C1 segment of cervical spinal cord (tissue), 14 donors: ENCODE measurements at places on chromosomes 11 and 22.
A peak's percentile ranks its signal among the peaks of the same experiment; 100 is the strongest.

DNA sequence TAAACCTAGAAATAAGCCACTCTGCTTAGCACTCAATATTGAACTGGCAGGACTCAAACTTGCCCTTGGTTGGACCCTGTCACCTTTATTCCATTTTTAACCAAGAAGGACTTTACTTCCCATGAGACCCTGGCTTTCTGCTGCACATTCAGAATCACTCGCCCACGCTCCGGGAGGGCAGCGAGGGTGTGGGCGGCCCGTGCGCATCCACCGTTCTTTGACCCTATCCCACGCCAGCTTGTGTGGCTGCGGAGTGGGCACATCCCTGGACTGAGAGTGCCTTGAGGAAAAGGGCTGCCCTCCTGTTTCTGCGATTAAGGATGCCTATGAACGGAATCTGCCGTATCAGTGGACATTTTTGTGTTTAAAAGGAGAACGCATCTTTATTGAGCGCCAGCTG is 39.6 kb downstream of the TRIM44 start:
- no peak for DNase-seq

DNA sequence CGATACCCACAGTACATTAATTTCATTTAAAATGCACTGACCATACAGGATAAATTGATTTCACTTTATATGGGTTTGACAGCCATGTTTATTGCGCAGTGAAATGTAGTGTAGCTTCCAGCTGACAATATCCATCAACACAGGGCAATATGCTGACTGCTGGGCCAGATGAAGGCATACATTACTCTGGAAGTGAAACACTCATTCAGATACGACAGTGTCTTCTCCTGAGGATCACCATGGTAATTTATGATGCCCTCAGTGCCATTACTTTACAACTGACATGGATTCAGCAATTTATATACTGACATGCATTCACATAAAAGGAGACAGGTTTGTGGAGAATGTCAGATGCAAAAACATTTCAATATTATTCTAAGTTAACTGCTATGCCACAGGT is 365.1 kb downstream of the SOX6 start:
- DNase-seq, result no peak

GRCh38 chr11:110763249-110764011 is 51.2 kb upstream of the ARHGAP20 start:
- DNase-seq, result no peak

DNA sequence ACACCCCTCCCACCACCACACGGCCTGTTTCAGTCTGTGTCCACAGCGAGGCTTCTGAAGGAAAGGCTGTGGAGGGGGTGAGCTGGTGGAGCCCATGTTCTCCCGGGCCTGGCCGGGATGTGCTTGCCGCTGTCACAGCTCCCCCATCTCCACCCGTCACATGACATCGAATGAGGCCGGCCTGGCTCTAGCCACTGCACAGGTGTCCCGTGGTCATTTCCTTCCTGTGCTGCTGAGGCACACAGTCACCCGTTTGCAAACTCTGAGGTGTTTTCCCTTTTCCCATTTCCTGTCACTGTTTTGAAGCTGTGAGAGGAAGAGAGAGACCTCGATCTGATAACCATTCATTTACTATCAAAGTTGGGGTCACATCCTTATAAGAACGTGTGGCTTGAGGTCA is 55.7 kb upstream of the CLDN5 start:
- DNase-seq, result no peak

DNA sequence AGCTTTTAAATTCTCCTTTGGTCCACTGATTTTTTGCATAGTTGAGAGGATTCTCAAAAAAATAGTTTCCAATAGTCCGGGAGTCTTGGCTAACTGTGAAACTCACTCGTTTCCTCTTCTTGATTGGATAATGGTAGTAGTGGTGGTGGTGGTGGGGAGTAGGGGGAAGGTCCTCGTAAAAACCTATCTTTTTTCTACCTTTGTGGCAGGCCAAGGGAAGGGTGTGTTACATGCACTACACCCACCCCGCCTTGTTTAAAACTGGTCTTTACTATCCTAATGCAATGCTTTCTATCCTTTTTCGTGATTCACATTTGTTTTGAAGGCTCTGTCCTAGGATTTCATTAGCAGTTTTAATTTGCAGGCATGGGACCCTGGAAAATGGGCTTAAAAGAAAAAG is 4.8 kb downstream of the TEAD1 start:
- DNase-seq, result no peak

DNA sequence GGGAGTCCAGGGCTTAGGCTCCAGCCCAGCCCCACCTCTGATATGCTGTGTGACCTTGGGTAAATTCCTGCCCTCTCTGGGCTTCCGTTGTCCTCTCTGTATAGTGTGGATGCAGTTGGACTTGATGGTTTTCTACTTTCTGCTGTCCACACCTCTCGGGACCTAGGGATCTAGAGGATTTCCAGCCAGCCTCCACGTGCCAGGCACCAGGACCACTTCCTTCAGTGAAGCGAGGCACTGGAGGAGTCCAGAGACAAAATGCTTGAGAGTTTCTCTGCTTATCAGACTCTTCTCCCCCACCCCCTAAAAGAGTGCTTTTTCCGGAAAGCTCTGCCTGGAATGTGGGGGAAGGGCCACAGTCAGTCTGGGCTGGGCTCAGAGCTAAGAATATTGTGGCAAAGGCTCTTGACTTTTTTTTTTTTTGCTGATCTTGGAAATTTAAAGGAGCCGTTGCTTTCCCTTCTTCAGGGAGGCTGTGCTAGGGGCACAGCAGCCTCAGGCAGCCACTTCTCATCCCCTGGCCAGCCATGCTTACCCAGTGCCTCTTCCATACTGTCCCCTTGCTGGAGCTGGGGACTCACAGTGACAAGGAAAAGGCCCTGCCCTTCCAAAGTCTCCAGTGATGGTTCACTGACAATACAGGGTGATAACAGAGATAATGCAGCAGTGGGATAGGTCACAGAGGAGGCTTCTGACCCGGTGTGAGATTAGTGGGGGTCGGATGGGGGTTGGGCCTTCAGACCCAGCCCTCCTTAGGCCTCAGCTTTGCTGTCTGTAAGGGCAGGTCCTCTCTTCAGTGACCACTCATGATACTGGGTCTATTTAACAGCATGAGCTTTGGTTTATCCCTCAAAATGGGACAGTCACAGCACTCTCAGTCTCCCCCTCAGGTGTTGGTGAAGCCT is 2.9 kb upstream of the SERPINH1 start:
- no peak for DNase-seq

DNA sequence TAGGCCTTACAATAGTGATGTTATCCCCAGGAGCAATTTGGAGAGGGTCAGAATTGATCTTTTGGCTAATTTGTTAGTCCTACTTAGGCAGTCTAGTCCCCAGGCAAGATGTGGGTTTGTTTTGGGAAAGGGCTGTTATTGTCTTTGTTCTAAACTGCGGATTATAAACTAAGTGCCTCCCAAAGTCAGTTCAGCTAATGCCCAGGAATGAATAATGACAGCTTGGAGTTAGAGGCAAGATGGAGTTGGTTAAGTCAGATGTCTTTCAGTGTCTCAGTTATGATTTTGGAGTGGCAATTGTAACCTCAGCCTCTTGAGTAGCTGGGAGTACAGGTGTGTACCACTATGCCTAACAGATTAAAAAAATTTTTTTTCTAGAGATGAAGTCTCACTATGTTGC is 7.3 kb upstream of the CLNS1A start:
- DNase-seq, result no peak

GRCh38 chr11:62195945-62196344 is 5.9 kb downstream of the SCGB1D1 start:
- DNase-seq, result no peak

DNA sequence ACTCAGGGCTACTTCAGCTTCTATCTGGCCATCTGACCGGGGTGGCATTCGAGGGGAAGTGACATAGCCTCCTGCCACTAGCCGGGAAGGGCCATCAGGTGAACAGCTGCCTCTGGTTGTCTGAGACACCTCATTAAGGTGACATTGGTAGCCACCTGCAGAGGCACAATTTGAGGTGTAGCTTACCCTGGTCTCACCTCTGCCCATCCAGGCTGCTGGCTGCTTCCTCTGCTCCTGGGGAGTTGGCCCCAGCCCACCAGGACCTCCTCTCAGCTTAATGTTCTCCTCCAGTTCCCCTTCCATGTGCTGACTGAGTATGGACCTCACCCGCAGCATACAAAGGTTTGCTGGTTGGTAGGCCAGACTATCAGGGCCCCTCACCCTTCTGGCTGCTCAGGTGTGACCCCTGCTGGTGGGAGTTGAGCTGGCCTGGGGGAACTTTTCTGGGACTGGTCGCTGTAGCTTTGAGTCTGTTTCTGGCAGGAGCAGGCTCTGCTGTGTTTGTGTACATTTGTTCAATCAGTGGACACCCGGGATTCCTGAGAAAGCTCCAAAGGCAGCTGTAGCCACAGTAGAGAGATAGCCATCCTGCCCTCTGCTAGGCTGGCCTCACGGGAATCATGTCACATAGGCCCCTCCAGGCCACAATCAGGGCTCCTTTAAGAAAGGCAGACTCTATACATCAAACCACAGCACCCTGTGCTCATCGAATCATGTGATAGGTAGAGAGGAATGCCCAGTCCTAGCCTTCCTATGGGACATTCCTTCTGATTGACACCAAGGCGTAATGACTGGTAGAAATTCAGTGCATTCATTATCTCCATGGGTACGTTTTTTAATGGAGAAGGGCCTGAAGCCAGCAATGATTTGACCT is 295.1 kb upstream of the PLET1 start:
- DNase-seq, result peak; percentile 52

- DNase-seq, result no peak
Observed at GRCh38 chr11:122749005-122749687, 89.2 kb upstream of the CRTAM start.

DNA sequence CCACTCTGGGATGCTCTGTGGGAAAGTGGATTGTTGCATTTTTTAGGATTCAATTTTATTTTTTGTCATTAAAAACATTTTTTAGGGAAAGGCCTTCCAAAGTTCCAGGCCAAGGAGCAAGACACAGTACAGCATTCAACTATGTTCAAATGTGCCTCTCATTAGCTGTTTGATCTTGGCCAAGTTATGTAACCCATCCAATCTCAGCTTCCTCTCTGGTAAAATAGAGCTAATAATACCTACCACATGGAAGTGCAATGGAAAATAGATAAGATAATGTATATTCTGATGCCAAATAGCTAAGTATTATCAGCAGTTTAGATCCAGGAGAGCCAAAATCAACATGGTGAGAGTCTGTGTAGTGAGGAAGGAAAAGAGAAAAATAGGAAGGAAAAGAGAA is 220.3 kb upstream of the SESN3 start:
- no peak for DNase-seq

- no peak for DNase-seq
Observed at GRCh38 chr11:120932305-120932915, 91.5 kb upstream of the TBCEL start.

DNA sequence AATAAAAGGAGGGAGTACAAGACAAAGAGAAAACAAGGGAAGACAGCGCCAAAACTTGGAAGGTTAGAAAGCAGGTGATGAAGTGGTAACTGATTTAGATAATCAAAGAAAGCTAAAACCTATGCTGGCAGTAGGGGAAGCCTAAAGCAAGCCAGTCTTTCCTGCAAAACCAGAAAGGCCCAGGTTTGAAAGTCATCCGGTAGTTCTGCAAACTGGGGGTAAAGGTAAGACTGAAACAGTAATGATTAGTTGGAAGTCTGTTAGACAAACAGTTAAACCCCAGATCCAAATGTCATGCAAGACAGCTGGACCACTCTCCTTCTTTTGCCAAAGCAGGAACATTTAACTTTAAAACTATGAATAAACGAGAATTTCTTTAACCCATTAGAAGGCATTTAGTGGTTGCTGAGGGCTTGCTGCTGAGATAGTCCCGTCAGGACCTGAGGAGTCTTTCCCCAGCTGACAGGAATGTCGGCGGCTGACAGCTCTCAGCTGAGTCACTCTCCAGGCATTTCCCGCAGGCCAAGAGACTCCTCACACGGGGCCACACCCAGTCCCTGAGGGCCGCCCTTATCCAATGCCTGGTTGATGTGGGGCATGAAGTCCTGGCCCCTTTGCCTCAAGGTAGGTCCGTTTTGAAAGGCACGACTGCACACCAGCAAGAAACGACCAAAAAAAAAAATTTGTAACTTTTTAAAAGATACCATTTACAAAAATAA is 36.3 kb upstream of the CFAP300 start:
- DNase-seq, result no peak

DNA sequence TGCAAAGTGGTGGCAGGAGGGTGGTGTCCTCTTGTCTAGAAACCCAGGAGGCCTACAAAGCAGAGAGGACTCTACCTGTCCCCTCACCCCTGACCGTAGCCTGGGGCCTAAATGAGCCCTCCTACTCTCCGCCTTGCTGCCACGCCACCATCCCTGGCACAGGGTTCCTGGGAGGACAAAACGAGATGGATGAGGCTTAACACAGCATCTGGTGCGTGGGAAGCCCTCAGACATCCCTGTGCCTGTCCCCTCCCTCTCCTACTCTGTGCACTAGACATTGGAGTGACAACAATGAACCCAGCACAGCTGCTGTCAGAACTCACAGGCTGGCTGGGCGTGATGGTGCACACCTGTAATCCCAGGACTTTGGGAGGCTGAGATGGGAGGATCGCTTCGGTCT is 36.4 kb upstream of the DKK3 start:
- DNase-seq, result no peak

- no peak for DNase-seq
Observed at GRCh38 chr11:64510759-64511158, 80.3 kb upstream of the SLC22A12 start.

- DNase-seq, result no peak
Observed at GRCh38 chr22:19916941-19917340, 24.6 kb upstream of the COMT start.

DNA sequence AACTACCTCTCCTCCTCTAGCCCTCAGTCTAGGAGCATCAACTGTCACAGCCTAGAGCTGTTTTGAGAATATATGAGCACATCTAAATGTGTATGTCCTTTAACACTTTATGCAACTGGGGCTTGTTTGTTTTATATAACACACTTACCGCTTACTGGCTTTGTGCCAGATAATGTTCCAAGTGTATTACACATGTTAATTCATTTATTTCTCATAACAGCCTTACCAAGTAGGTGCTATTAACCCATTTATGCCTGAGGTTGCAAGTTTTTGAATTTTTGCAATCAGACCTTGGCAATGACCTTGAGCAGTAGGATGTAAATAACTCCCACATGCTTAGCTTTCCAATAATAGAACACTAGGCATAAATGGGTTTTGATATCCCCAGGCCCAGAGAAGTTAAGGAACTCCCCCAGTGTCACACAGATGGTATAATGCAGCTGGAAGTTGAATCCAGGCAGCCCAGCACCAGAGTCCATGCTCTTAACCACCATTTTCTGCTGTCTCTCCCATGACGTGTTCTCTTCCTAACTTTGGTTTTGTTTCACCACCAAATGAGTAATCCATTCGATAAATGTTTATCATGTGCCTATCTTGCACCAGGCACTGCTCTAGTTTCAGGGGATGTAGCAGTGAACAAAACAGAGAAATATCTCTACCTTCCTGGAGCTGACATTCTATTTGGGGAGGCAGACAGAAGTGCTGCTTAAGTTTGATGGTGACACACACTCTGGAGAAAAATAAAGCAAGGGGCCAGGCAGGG is 23.1 kb downstream of the PRDM11 start:
- DNase-seq, result no peak

- no peak for DNase-seq
Observed at GRCh38 chr11:121472312-121472711, 19.5 kb upstream of the SORL1-AS1 start.
